Lung (tissue), 17 donors: ENCODE measurements at places on chromosomes 7 and 10. TPM values are rescaled to one million over a fixed set of nuclear protein-coding genes. Genes with fewer than 3 reads are reported as not detected.

Gene UBTD1
- total RNA-seq: 26.3 TPM

Gene TPK1
- total RNA-seq: 15.3 TPM

Gene FAM204A
- 59.3 TPM for total RNA-seq

Gene GRIFIN
- not detected for total RNA-seq

Gene PFKP
- 49.8 TPM for total RNA-seq

Gene ASB15
- not detected for total RNA-seq

Gene GARIN1A
- 1.6 TPM for total RNA-seq
